Smooth muscle cell of the pulmonary artery (primary cell): ENCODE measurements at places on chromosomes 12 and 14. TPM values are rescaled to one million over a fixed set of nuclear protein-coding genes. Genes with fewer than 3 reads are reported as not detected.

Gene ERP27
- total RNA-seq = not detected in 2 replicates

Gene NYNRIN
- total RNA-seq = 6.9 and 16.7 TPM in 2 replicates

Gene STYK1
- 0.53 and 2.3 TPM in 2 replicates for total RNA-seq

Gene SLC6A15
- total RNA-seq = 0.33 and 3.6 TPM in 2 replicates

Gene GYS2
- total RNA-seq = 0.03 TPM in 1 of 2 replicates, not detected in the other

Gene CSRP2
- total RNA-seq = 17.8 and 19.0 TPM in 2 replicates

Gene FAM222A
- total RNA-seq = under 0.01 and 0.23 TPM in 2 replicates

Gene IRAK3
- total RNA-seq = 7.9 and 9.0 TPM in 2 replicates

Gene KRT75
- not detected in 2 replicates for total RNA-seq

Gene SLCO1A2
- total RNA-seq = not detected in 2 replicates

Gene TAS2R9
- not detected in 2 replicates for total RNA-seq

Gene CCND2
- total RNA-seq = 59.9 and 144 TPM in 2 replicates

Gene GLT8D2
- total RNA-seq = 41.9 and 43.5 TPM in 2 replicates
